ENCODE measurements at places on chromosomes 7 and 10. TPM values are rescaled to one million over a fixed set of nuclear protein-coding genes. Genes with fewer than 3 reads are reported as not detected.
A peak's percentile ranks its signal among the peaks of the same experiment; 100 is the strongest.

Gene SPRN
- polyA plus RNA-seq: 2.6 TPM

GRCh38 chr7:100967292-100967863, 2.0 kb upstream of the MUC12 start:
- DNase-seq: no peak

GRCh38 chr10:31749981-31750840, 178.4 kb downstream of the ARHGAP12 start:
- peak; percentile 54 for DNase-seq

Gene TMEM139
- 9.1 TPM for polyA plus RNA-seq

- DNase-seq: peak; percentile 17
Measured at GRCh38 chr7:94701555-94701973, 45.6 kb upstream of the SGCE start.

DNA sequence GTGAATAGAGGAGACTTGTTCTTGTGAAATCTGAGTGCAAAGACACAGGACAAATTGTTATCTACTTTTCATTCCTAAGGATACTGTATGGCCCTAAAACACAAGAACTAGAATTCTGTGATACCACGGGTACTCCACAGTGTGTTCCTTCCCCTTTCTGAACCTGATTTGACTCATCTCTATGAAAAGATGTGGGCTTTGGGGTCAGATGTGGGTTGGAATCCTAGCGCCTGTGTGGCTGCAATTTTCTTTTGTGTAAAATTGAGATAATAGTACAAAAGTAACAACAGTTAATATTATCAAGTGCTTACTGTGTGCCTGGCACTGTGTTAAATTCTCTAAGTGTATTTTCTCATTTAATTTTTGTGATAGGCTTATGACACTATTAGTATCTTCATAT, 8.1 kb downstream of the SRGN start:
- no peak for DNase-seq

DNA sequence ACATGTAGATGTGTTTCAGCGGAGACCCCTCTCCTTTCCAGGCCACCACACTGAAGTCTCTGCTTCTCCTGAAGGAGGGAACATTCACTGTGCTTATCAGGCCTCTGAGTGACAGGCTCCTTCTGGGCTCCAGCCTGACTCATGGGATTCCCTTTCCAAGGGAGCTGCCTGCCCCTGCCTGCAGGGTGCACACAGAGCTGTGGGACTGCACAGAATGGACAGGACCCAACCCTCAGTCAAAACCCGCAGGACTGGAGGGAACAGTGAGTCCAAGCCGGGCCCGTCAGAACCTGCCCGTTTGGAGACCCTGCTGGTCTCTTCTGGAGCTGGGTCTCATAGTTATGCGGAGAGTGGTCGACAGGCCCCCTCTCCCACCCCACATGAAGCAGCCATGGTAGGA, 32.6 kb downstream of the PLAC9 start:
- no peak for DNase-seq

DNA sequence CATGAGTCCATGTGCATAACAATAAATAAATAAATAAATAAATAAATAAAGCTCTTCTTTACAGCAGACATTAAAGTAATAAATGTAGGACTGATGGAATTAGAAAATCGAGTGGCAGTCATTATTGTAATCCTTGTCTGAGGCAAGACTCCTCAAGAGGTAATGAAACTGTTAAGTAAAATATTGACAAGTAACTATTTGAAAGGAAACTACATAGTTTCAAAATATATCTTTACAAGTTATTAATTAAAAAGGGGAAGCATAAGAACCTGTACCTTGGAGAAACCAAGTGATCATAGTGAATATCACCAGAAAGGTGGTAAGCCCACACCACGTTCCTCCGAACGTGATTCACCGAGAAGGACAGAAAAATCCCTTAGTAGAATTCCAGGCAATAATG, 285.6 kb upstream of the SORCS1 start:
- no peak for DNase-seq

- DNase-seq: no peak
Measured at GRCh38 chr7:77354484-77354883, 61.7 kb downstream of the GSAP start.

DNA sequence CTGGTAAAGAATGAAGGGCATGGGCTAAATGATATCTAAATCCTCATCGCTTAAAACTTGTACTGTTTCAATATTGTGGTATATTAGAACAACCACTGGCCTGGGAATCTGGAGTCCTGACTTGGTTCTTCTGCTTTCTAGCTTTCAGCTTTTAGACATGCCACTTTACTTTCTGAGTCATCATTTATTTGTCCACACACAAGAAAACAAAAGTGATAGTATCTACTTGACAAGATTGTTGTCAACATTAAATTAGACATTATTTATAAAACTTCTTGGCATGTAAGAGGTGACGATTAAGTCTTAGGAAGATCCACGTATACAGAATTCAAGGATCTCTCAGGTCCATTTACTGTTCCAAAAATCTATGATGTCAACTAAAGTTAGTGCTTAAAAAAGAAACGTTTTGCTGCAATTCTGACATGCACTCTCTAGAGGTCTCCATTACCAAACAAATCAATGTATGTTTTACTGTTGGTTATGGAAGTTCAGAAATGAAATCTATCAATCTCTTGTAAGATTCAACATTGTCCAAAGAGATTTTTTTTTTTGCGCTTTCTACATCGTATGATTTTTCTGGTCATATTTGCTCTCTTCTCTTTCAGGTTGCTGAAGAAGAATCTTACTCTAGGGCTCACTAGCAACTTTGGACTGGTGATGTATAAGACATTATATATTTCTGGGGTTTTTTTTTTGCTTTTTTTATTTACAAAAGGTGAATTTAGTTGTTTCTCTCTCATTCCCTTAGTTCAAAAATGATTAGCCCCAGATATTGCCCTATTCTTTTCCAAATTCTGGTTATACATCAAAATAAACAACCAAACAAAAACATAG, 53.6 kb upstream of the DYNC1I1 start:
- no peak for DNase-seq

DNA sequence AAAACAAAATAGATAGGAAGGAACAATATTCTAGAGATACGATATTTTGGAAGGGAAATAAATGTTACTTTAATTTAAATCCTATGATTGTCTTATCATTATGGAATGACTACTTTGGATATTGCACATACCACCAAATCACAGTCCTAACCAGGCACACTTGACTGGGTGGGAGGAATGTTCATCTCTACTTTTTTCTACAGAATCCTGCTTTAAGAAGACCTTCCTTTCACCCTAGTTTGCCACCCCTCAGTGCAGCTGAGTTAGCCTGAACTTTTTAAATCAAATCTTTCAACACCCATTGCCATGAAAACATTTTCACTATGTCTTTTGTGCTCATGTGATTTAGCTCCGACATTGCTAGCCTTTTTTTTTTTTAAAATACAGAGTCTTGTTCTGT, 38.1 kb downstream of the RELN start:
- DNase-seq: no peak

GRCh38 chr10:25176421-25176968, 1.7 kb downstream of the GPR158 start:
- no peak for DNase-seq

Gene GRM3
- 0.13 TPM for polyA plus RNA-seq

GRCh38 chr7:2792856-2793487, 51.1 kb downstream of the GNA12 start:
- DNase-seq: no peak

Gene BBS9
- 10.1 TPM for polyA plus RNA-seq

Gene ZFAND2A
- polyA plus RNA-seq: 37.3 TPM

GRCh38 chr7:12494687-12495024, 75.9 kb upstream of the SCIN start:
- DNase-seq: no peak

Gene IFIT1B
- not detected for polyA plus RNA-seq

Gene HIPK2
- 18.2 TPM for polyA plus RNA-seq

Gene CXCL12
- polyA plus RNA-seq: 11.1 TPM

DNA sequence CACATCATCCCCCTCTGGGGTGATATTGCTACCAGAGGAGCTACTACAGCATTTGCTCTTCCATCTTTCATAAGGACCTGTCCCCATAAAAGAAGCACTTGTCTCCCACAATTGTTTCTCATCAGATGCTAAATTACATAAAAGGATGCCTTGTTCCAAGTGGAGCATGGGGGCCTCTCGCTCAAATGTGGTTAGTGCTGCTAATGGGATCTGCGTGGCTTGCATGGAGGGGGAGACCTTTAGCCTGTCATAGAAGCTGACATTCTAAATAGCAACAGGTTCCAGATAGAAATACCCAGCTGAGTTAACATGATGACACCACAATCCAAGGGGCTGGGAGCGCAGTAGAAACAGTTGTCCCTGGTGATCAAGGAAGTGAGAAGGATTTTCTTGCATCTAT, 257.9 kb downstream of the SFMBT2 start:
- DNase-seq: no peak
